SHP77 (cell line): ENCODE measurements at places on chromosomes 11 and 22.

GRCh38 chr11:57158180-57158579 is 23.6 kb upstream of the LRRC55 start:
- DNase-seq, result no peak

DNA sequence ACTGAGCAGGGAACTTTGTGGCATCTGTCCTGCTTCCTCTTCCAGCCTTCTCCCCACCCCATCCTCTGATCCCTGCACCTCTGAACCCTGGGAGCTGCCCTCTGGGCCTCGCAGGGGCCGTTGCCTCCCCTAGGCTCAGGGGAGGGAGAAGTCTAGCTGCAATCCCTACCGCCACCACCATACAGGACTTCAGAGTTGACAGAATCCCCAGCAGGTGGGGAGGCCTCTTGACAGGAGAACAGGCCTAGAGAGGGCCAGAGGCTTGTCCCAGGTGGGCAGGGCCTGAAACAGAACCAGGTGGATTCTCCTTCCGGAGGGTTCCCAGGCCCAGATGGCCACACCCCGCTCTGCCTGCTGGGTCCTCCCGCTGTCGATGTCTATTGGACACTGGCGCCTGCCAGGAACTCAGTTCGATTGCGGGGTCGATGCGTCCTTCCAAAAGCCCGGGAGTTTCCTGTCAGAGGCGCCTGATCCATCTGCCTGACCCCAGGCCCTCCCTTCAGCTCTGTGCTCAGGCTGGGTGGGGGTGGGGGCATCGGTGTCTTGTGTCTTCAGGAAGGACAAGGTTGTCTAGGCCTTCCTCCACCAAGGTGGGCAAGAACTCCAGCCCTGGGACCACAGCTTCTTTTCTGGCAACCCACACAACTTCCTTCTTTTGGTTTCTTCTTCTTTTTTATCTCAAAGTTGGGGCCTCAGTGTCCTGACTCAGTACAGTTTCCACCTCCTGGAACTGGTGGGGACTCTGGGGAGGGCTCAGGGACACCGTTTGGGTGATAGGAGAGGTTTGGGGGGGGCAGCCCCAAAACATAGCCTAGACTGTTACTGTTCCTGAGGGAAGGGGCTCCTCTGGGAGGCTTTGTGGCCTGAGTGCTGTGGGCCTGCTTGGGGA is 6.4 kb downstream of the STARD10 start:
- DNase-seq, result peak; percentile 74

DNA sequence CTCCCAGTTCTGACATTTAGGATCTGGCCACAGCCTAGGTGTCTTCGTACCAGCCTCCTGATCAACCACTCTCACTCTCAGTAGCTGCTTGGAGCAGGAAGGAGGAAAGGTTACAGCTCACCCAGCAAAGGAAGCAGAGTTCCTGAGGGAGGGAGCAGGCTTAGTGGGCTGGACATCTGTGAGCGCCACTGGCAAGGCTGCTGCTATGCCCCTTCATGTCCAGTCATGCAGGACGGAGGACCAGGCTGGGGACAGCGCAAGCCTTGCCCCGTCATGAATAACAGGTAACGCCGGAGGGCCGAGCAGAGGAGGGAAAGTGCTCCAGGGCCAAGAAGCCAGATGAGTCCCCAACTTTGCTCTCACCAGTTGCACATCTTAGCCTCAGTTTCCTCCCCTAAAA is 25.8 kb downstream of the TPST2 start:
- no peak for DNase-seq

GRCh38 chr11:42890773-42891172 is 421.0 kb upstream of the API5 start:
- peak; percentile 7 for DNase-seq

DNA sequence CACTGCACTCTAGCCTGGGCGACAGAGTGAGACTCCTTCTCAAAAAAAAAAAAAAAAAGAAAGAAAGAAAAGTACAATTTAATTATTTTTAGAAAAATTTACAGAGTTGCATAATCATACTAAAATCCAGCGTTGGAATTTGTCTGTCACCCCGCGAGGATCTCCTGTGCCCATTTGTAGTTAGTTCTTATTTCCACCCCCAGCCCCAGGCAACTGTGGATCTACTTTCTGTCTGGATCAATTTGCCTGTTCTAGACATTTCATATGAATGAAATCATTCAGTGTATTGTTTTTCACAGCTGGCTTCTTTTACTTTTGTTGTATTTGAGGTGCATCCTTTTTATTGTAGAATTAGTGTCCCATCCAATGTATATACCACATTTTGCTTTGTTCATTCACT is 102.6 kb upstream of the RASSF10 start:
- DNase-seq, result no peak

DNA sequence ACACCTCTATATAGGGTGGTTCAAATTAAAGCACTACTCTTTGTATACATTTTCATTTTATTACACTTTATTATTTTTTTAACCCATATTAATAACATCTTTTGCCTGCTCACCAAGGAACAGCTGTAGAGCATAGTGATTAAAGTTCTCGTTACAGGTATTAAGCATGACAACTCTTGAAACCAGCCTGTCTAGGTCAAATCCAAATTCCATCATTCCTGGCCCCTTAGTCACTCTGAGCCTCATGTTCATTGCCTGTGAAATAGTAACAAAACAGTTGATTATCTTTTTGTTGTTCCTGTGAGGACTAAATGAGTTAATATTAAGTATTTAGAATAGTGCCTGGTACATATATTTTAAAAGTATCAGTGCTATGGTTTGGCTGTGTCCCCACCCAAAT is 334.5 kb downstream of the RAB38 start:
- DNase-seq, result no peak

- DNase-seq, result no peak
Observed at GRCh38 chr11:37107415-37107814, 509.4 kb upstream of the RAG2 start.

DNA sequence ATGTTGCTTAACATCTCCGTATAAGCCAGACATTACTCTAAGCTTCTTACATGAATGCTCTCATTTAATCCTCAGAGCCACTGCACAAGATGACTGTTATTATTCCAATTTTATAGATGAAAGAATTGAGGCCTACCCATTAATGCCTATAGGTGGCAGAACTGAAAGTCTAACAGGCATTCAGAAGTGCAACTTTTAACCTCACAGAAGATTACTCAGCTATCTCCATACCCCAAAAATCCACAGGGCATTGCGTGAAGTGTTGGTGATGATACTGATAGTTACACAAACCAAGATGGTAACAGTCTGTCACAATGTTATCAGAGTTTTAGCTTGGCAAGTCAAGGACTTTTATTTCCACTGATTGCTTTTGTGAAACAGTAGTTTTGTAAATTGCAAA is 130.5 kb downstream of the ARHGAP42 start:
- no peak for DNase-seq

GRCh38 chr11:19200410-19201201 is 1.2 kb downstream of the CSRP3 start:
- DNase-seq, result no peak

DNA sequence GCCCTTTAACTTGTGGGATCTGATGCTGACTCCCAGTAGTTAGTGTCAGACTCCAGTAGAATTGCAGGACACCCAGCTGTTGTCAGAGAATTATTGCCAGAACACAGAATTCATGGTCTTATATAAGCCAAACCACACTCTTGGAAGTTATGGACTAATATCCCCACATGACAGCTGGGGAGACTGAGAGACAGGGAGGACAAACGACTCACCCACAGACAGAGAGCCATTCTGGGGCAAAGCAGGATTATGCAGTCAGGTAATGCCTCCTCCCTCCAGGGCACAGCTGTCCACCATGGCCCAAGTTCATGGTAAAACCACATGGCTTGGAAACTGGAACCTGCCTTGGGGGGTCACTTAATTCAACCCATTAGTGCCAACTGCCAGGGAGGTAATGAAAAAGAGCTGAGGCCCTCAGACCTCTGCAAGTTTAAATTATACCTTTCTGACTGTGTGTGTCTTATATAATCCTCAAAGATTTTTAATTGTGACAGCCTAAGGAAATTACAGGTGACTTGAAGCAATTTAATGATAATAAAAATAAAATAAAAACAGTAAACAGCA is 299.5 kb downstream of the BUD13 start:
- no peak for DNase-seq

DNA sequence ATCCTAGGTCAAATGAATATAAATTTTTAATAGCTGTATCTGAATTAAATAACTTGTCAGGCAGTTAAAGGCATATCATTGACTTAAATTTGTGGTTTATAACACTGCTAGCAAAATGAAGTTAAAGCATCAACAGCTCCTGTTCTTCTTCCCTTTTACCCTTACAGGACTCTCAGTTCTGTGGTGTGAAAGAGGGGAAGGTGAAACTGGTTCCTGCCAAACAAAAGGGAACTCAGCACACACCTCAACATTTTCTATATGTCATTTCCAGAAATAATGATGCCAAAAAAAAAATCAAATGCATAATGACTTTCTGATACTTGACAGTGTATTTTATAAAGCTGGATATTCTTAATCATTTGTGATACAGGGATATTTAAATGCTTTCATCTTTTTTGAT is 21.2 kb downstream of the ARL14EP start:
- DNase-seq, result no peak

- DNase-seq, result no peak
Observed at GRCh38 chr11:38384568-38384967, 1786.5 kb upstream of the RAG2 start.
